ENCODE measurements at places on chromosomes 11 and 22.

DNA sequence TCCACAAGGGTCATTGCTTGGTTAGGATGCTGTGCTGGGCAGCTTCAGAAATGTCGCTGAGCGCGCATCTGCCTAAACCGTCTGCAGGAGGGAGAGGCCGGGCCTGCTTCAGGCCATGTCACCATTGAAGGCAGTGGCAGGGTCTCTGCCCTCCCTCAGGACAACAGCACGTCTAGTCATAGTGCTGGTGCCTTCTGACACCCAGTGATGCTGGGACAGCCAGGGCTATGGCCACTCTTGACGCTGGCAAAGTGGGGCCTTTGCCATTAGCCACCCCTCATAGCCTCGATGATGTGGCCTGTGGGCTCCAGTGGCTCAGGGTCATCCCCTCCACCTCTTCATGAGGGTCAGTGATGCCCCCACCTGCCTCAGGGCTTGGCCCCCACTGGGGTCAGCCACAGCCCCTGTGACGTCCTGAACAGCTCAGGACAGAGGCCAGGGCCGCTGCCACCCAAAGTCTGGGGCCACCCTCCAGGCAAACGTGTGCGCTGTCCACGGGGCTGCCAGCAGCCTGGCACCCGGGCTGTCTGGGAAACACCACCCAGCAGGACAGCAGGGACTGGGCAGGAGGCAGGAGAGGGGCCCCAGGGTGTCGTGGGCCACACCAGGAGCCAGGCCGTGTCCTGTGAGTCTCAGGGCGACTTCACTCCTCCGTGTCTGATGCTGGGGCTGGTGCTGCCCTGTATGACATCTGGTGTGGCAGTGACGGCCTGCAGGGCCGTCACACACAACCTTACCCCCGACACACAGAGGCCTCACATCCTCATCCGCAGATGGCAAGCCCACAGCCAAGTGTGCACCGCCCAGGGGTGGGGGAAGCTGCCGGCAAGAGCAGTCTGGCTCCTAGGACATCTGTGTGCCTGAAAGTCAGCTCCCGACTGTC is 42.5 kb downstream of the CERK start:
- DNase-seq, result no peak

GRCh38 chr22:46712288-46712687 is 25.8 kb downstream of the CERK start:
- DNase-seq, result no peak

DNA sequence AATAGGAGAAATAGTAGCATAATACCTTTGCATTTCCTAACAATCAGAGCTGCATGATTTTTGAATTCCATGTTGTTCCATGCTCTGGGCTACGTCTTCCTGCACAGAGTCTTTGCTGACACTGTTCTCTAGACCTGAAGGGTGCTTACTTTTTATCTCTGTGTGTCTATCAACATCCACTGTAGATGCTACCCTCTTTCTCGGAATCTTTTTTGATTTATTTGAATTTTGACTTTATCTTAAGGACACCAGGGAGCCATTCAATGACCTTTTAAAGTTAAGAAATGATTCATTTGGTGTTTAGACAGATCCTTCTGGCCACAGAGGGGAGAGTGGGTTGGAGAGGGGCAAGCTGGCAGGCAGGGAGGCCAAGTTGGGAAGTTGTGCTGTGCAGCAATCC is 90.1 kb downstream of the LDLRAD3 start:
- DNase-seq, result no peak

GRCh38 chr11:2964782-2965181 is 27.3 kb downstream of the NAP1L4 start:
- no peak for DNase-seq

DNA sequence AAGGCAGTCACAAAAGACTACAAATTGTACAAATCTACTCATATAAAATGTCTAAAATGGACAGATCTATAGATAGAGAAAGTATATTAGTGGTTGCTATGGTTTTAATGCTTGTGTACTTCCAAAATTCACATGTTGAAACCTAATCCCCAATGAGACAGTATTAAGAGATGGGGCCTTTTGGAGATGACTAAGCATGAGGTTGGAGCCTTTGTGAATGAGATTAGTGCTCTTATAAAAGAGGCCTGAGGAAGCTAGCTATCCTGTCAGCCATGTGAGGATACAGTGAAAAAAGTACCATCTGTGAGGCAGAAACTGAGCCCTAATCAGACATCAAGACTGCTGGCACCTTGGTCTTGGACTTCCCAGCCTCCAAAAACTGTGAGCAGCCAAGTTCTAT is 82.6 kb downstream of the CYP2R1 start:
- DNase-seq, result no peak

- peak; percentile 17 for DNase-seq
Observed at GRCh38 chr11:76602431-76602861, 68.1 kb downstream of the LRRC32 start.

- peak; percentile 67 for DNase-seq
Observed at GRCh38 chr11:128471138-128471661, 116.2 kb downstream of the ETS1 start.
